ENCODE measurements at places on chromosomes 4 and X.
A peak's percentile ranks its signal among the peaks of the same experiment; 100 is the strongest.

- no peak for DNase-seq
Observed at GRCh38 chrX:1244164-1245076, 24.2 kb upstream of the CSF2RA start.

GRCh38 chrX:20585782-20586181, 319.1 kb upstream of the RPS6KA3 start:
- peak; percentile 1 for DNase-seq

DNA sequence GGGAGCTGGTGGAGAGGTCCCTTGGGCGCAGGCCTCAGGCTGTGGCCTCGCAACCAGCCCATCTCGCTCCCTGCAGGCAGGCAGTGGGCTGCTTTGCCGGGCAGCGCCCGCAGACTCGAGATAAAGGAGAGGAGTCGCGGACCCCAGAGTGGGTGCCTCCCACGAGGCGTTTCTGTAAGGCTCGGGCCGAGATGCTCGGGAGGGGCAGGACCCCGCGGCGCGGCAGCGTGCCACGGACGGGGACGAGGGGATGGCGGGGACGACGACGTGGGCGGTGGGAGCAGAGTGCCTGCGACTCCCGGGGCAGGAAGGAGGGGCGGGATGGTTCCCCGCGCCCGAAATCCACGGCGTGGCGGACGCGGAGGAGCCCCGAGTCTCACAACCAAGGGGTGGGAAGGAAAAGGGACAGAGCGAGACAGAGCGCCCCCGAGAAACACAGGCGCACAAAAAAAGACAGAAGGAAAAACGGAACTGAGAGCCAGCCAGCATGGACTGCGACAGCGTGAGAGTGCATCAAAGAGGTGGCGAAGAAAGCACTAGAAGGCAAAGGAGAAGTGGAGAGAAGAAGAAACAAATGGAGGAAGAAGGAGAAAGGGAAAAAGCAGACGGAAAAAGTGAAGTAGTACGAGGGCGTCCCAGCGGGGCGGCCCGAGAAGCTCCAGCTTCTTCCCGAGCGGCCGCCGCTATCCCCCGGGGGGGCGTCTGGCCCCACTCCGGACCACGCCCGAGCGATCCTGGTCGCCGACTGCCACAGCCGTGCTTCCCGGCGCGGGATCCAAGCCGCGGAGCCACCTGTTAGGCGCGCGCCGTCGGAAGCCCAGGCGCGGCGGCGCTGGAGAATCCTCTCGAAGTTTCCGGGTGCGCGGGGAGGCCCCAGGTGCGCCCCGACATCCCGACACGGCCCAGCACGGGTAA, 1.5 kb downstream of the BEND4 start:
- no peak for DNase-seq

DNA sequence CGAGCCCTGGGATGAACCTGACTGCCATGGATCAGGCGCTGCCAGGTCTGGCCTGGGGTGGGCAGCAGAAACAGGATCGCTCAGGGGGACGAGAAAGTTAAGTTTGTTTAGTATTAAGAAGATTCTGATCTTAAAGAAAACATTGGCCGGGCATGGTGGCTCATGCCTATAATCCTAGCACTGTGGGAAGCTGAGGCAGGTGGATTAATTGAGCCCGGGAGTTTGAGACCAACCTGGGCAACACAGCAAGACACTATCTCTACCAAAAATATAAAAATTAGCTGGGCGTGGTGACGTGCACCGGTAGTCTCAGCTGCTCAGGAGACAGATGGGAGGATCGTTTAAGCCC, 696 bp upstream of the FLNA start:
- no peak for DNase-seq

Data from fibroblast of pulmonary artery (primary cell).